Uterus (tissue), 4 donors: ENCODE measurements at places on chromosomes 7 and 10. TPM values are rescaled to one million over a fixed set of nuclear protein-coding genes. Genes with fewer than 3 reads are reported as not detected.

Gene PLXNA4
- 4.1 TPM for total RNA-seq

Gene EBF3
- total RNA-seq: 10.7 TPM

Gene SPDYE16
- not detected for total RNA-seq

Gene PRSS37
- total RNA-seq: not detected

DNA sequence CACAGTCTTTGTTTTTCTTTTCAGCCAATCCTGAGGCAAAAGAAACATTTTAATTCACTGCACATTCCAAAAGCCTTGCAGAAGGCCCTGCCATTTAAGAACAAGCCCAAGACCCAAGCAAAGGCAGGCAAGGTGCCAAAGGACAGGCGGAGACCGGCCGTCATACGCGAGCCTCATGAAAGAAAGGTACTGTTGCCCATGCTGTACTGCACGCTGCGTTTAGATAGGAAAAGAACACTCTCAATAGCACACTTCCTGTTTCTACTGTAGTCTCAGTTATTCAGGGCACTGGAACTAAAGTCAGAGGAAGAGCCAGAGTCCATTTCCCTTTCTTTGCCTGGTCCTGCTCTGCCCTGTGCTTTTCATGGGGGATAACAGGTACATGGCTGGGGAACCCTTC, 47.6 kb downstream of the BMS1 start:
- no peaks in the 10 kb centered on the region for H3K4me1 ChIP-seq
- H3K4me3 ChIP-seq: no peak overlapping the region
- DNase-seq: no peak
- no peak overlapping the region for H3K27ac ChIP-seq
- H3K36me3 ChIP-seq: no peaks in the 10 kb centered on the region
- no peaks in the 10 kb centered on the region for H3K27me3 ChIP-seq

DNA sequence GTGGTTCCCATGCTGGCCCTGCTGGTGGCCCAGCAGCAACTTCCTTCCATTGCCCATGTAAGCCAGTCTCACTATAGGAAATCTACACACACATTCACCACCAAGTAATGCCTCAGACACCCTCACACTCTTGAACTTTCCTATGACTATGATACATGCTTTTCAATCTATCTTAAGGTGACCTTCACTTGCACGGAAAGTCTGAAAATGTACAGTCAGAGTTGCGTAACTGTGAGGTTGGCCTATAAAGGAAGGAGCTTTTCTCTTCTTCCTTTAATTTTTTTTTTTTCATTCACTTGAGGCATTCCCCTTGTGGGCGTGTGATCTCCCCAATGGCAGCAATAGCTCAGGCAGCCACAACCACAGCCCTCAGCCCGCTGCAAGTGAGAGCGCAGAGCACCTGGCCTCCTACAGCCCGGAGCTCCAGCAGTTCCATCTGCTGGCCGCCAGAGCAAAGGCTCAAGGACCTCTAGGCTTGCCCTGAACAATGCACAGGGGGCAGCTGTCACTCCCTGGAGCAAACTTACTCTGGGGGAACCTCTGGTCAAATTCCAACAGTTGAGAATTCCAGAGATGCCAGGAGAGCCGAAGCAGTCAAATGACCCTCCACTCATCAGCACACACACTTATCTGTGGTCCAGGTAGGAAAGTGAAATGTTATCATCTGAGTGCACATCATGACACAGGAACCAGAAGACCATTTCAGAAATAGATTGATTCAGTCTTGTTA, 123.1 kb upstream of the ADO start:
- no peaks in the 10 kb centered on the region for H3K36me3 ChIP-seq
- DNase-seq: no peak
- no peaks in the 10 kb centered on the region for H3K27me3 ChIP-seq
- no peak overlapping the region for H3K27ac ChIP-seq

- no peaks in the 10 kb centered on the region for H3K27me3 ChIP-seq
- H3K36me3 ChIP-seq: no peaks in the 10 kb centered on the region
- peak; percentile 63 for DNase-seq
- peak overlapping the region; percentile 93 for H3K27ac ChIP-seq
- peaks cover 19% of the 10 kb centered on the region for H3K4me1 ChIP-seq
Measured at GRCh38 chr10:102628451-102628911, 15.8 kb upstream of the TRIM8 start.

DNA sequence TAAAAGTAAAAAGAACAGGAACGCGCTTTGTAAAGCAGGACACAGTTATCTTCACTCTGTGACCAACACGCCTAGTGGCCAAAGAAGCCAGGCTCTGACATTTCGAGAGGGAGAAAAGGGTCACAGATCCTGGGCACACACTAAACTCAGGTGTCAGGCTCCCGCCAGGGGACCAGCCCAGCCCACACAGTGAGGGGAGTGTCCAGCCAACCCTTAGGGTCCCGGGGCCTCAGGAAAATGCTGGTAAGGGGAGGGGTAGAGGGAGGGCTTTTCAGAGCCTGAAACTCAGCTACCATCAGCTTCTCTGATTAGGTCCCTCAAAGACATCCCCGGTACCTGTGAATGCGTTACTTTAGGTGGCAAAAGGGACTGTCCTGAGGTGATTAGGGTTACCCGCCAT, 16.6 kb downstream of the ANXA11 start:
- DNase-seq: no peak
- H3K4me3 ChIP-seq: no peak overlapping the region
- no peaks in the 10 kb centered on the region for H3K36me3 ChIP-seq
- no peaks in the 10 kb centered on the region for H3K27me3 ChIP-seq
- peaks cover 4% of the 10 kb centered on the region for H3K4me1 ChIP-seq

- no peaks in the 10 kb centered on the region for H3K36me3 ChIP-seq
- H3K27ac ChIP-seq: peak overlapping the region; percentile 78
- no peaks in the 10 kb centered on the region for H3K27me3 ChIP-seq
- DNase-seq: no peak
- no peak overlapping the region for H3K4me3 ChIP-seq
- H3K4me1 ChIP-seq: peaks cover 17% of the 10 kb centered on the region
Measured at GRCh38 chr10:71970869-71971268, 6.7 kb downstream of the CHST3 start.

GRCh38 chr10:86044029-86044428, 322.6 kb downstream of the GRID1 start:
- no peak for DNase-seq
- H3K27ac ChIP-seq: no peak overlapping the region
- no peaks in the 10 kb centered on the region for H3K36me3 ChIP-seq
- H3K4me1 ChIP-seq: no peaks in the 10 kb centered on the region
- no peaks in the 10 kb centered on the region for H3K27me3 ChIP-seq

GRCh38 chr10:98855403-98856189, 380.1 kb downstream of the HPSE2 start:
- no peak overlapping the region for H3K4me3 ChIP-seq
- no peak overlapping the region for H3K27ac ChIP-seq
- no peaks in the 10 kb centered on the region for H3K27me3 ChIP-seq
- H3K36me3 ChIP-seq: no peaks in the 10 kb centered on the region

DNA sequence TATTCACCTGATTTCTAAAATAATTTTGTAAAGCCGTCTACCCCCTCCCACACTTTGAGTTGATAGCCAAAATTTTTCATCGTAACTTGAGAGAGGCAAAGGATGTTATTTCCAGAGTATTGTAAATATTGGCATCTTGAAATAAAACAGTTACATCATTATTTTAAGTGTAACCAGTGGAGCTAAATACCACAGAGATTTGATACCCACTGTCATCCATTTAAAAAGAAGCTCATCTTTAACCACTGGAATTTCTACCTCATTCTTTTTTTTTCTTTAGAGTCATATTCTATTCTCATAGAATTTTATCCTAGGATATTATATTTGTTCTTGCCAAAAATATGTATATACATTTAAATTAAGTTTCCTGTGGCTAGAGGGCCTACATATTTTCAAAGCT, 48.6 kb downstream of the CAMK1D start:
- no peak overlapping the region for H3K4me3 ChIP-seq
- H3K36me3 ChIP-seq: no peaks in the 10 kb centered on the region
- no peak for DNase-seq
- no peak overlapping the region for H3K27ac ChIP-seq
- no peaks in the 10 kb centered on the region for H3K4me1 ChIP-seq
- no peaks in the 10 kb centered on the region for H3K27me3 ChIP-seq

DNA sequence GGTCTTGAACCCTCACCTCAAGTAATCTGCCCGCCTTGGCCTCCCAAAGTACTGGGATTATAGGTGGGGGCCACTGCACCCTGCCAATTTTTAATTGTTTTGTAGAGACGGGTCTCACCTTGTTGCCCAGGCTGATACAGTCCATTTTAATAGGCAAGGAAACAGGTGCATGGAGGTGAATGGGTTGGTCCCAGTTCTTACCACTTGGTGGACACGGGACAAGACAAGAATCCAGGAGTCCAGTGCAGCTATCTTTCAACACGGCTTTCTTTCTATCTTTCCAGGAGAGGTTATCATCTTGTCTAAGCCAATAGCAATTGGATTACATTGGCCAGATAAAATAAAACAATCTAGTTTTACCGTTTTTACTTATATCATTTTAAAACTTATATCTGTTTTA, 23.8 kb downstream of the TCF7L2 start:
- H3K4me1 ChIP-seq: no peaks in the 10 kb centered on the region
- H3K4me3 ChIP-seq: no peak overlapping the region
- H3K27me3 ChIP-seq: no peaks in the 10 kb centered on the region
- H3K36me3 ChIP-seq: no peaks in the 10 kb centered on the region
- H3K27ac ChIP-seq: no peak overlapping the region
- no peak for DNase-seq

GRCh38 chr10:37236093-37236492, 110.7 kb downstream of the ANKRD30A start:
- no peak overlapping the region for H3K27ac ChIP-seq
- H3K36me3 ChIP-seq: no peaks in the 10 kb centered on the region
- no peak for DNase-seq
- H3K4me3 ChIP-seq: no peak overlapping the region
- H3K4me1 ChIP-seq: no peaks in the 10 kb centered on the region

- H3K4me1 ChIP-seq: no peaks in the 10 kb centered on the region
- H3K27me3 ChIP-seq: no peaks in the 10 kb centered on the region
- no peaks in the 10 kb centered on the region for H3K36me3 ChIP-seq
- H3K27ac ChIP-seq: no peak overlapping the region
- no peak overlapping the region for H3K4me3 ChIP-seq
- DNase-seq: no peak
Measured at GRCh38 chr7:155309021-155309338, 11.3 kb downstream of the INSIG1 start.

- H3K36me3 ChIP-seq: no peaks in the 10 kb centered on the region
- no peaks in the 10 kb centered on the region for H3K4me1 ChIP-seq
- no peak for DNase-seq
- H3K27ac ChIP-seq: no peak overlapping the region
- no peak overlapping the region for H3K4me3 ChIP-seq
Measured at GRCh38 chr7:13496976-13497375, 492.5 kb downstream of the ETV1 start.

DNA sequence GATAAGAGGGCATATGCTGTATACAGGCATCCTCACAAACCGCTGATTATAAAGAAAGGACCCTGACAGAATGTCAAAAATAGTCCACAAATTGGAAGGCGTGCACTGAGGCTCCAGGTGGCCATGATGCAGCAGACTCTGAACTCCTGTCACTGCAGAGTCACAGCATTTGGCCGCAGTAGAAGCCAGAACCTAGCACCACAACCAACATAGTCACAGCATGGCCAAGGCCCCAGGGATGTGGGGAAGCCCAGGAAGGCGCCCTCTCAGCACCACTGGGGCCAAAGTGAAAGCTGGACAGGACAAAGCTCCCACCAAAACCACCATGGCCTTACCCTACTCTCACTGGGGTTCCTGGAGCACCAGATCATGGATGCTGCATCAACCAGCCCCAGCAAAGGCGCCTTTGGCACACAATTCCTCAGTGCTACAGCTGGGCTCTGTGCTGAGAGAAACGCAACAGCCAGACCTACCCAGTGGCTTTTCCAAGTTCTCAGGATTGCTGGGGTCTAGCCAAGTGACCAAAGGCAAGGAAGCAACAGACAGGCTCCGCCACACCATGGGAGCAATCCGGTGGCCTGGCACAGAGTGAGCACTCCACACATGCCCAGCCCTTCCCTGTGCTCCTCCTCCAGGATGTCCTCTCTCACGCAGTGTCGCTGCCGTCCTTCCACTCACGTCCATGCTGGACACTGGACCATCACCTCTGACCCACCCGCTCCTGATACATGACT, 60.2 kb downstream of the STK17A start:
- H3K36me3 ChIP-seq: no peaks in the 10 kb centered on the region
- no peak for DNase-seq
- no peak overlapping the region for H3K4me3 ChIP-seq
- no peaks in the 10 kb centered on the region for H3K27me3 ChIP-seq

DNA sequence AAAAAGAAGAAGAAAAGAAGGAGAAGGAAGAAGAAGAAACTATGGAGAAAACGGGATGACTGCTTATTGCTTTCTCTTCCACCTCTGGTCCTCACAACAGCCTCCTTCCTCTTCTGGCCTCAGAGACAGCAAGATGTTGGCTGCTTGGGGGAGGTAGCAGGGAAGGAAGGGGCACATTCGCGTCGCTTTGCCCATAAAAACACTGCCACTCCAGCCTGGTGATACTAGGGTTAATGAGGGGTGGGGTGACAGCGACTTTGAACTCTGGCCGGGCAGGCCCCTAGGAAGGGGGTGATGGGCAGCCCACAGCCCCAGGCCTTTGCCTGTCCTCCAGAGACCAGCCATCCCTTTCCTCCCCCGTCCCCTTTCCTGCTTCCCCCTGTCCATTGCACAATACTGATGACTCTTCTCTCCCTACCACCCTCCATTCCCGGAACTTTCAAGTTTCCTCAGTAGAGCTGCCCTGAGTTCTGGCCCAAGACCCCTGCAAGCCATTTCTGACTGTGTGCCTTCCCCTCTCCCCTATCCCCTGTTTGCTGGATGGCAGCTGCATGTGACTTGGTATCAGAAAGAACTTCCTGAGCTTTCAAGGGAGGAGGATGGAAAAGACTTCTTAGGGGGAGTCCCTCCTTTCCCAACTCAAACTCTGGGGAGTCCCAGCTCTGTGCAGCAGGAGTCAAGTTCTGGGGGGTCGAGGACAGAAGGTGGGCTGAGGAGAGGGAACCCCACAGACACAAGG, 2.2 kb upstream of the CUEDC2 start:
- H3K36me3 ChIP-seq: no peaks in the 10 kb centered on the region
- peak overlapping the region; percentile 3 for H3K27ac ChIP-seq
- DNase-seq: no peak
- no peaks in the 10 kb centered on the region for H3K27me3 ChIP-seq

- H3K36me3 ChIP-seq: no peaks in the 10 kb centered on the region
- H3K27ac ChIP-seq: no peak overlapping the region
- H3K27me3 ChIP-seq: no peaks in the 10 kb centered on the region
Measured at GRCh38 chr10:99560277-99561126, 27.8 kb downstream of the NKX2-3 start.

DNA sequence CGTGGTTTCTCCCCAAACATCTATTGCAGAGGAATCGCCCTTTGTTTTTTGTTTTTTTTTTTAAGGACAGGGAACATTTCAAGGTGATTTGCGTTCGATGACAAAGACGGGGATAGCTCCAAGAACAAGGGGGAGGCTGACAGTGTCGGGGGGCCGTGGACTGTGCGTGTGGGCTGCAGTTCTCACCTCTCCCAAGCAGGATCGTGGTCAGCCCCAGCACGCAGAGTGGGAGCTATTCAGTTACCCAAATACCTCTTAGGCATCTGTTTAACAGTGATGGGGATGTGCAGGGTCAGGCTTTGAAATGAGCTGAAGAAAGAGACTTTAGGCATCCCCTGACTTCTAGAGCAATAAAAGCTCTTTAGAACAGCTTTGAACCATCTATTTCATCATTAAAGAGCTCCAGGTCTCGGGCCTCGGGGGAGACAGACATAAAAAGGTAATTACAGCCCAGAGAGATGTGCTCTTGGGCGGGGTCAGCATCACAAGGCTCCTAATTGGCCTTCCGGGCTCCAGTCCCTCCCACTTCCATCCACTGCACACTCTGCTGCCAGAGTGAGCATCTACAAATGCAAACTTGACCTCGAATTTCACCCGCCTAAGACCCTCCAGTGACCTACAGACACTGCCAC, 97.3 kb downstream of the MYL10 start:
- no peaks in the 10 kb centered on the region for H3K4me1 ChIP-seq
- no peak overlapping the region for H3K27ac ChIP-seq
- no peaks in the 10 kb centered on the region for H3K27me3 ChIP-seq
- no peak for DNase-seq
- H3K4me3 ChIP-seq: no peak overlapping the region
- no peaks in the 10 kb centered on the region for H3K36me3 ChIP-seq
